Activated T-cell treated with anti-CD3 and anti-CD28 coated beads for 1 hour (primary cell): ENCODE measurements at places on chromosomes 4 and X.

GRCh38 chr4:84366161-84366560 lies 132.9 kb downstream of the NKX6-1 start:
- DNase-seq = no peak

DNA sequence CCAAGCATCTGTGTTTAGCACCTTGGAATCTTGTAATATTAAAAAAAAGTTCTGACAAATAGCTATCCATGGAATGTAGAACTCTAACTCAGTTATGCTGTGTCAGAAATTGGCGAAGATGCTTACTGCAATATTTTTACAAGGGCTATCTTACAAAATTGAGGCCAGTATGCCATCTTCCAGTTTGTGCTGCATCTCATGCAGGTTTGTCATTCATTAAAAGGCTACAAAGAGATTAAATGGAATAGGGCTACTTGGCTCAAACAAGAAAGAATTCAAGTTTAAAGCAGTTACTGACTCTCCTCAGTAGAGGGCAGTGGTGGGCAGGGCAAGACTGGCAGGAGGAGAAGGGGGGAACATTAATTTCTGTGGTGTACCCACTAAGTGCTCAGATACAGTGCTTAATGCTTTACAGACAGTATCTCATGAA lies 66.5 kb downstream of the SHROOM4 start:
- DNase-seq = no peak

- no peak for DNase-seq
Measured at GRCh38 chrX:125289920-125290319, 29.8 kb upstream of the TEX13C start.

GRCh38 chr4:98610431-98610830 lies 48.0 kb downstream of the TSPAN5 start:
- DNase-seq = no peak

- DNase-seq = no peak
Measured at GRCh38 chr4:20297783-20298182, 46.1 kb downstream of the SLIT2 start.

DNA sequence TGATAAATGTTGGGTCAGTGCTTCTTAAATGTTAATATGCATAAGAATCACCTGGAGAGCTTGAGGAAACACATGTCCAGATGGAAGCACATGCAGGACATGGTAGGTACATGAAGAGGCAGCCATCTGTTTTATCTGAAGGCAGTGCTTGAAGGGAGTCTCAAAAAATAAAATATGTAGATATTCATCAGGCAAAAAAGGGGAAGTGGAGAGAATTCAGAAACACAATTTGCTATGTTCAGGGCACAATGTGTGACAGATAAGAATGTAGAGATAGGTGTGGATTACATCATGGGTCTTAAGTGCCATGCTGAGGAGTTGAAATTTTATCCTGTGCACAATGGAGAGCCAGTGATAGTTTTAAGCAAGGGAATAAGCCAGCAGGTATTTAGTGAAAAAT lies 59.6 kb upstream of the CASK start:
- DNase-seq = no peak

- DNase-seq = no peak
Measured at GRCh38 chr4:173498023-173498422, 32.0 kb downstream of the HAND2 start.

- DNase-seq = no peak
Measured at GRCh38 chr4:8702516-8703400, 110.2 kb downstream of the CPZ start.

- DNase-seq = no peak
Measured at GRCh38 chrX:120299928-120300327, 11.3 kb downstream of the TMEM255A start.

GRCh38 chrX:20217271-20217670 lies 49.4 kb downstream of the RPS6KA3 start:
- no peak for DNase-seq

GRCh38 chr4:85946821-85947220 lies 413.0 kb downstream of the MAPK10 start:
- DNase-seq = no peak

DNA sequence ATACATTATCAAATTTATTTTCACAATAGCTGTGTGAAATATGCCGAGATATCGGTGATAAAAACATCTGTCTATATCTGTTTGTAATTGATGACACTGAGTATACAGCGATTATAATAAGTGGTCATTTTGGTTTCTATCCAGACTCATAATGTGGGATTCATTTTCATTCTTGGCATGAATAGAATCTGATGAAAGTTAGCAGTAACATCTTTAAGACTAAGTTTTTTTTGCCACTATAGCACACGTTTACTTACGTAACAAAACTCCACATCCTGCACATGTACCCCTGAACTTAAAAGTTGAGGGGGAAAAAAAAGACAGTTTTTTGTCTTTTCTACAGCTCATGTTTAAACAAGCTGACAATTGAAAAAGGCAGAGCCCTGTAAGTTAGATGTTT lies 86.4 kb downstream of the PPA2 start:
- DNase-seq = no peak

GRCh38 chr4:142697320-142697719 lies 148.8 kb downstream of the INPP4B start:
- no peak for DNase-seq

DNA sequence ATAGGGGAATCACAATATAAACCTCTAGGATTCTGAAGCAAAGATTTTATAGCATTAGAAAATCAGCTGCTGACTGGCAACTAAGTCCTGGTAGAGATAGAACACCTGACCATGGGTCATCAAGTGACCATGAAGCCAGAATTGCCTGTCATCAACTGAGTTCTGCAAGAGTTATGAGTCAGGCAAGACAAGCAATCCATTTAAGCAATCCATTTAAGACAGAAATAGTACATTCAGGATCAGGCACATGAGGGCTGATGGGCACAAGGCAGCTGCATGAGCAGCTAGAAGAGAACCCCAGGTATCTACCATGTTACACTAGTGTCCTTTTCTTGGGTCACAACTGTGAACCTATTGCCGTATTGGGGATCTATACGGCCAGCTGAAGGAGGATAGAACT lies 98.9 kb downstream of the SPRY1 start:
- no peak for DNase-seq

GRCh38 chr4:137531986-137532868 lies at the start of gene PCDH18:
TSS of gene PCDH18 (minus strand) at chr4:137532494. CDS start at chr4:137532088, 406 bp downstream.
- DNase-seq = no peak

DNA sequence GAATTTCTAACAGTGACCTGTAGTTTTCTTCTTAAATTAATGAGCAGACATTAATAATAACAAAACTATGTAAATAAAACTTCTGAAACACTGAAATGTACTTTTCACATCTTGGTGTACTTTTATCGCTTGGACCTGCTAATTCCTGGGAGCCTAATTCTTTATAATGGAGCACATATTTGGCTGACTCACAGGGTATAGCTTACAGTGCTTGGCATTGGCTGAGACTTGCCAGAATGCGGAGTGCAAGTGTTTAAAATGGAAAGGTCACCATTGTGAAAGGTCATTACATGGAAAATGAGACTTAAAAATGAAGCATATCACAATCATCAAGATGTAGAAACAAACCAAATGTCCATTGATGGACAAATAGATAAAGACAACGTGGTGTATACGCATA lies 137.3 kb upstream of the PDLIM3 start:
- no peak for DNase-seq

GRCh38 chrX:129945131-129945530 lies 37.3 kb upstream of the BCORL1 start:
- no peak for DNase-seq

DNA sequence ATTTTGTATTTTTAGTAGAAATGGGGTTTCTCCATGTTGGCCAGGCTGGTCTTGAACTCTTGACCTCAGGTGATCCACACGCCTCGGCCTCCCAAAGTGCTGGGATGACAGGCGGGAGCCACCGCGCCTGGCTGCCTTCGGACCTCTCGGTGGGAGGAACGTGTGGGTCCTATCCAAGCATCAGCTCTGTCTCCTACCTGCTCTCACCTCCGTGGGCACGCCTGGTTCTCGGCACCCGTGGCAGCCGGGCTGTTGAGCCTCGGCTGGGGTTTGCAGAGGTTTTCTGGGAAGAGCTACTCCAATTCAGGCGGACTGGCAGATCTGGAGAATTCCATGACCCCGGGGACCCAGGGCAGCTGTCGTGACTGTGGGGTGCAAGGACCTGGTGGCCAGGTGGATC lies 23.6 kb upstream of the PPP2R3B start:
- DNase-seq = no peak

- peak; percentile 75 for DNase-seq
Measured at GRCh38 chrX:119565107-119565663, at the start of gene STEEP1. TSS of gene STEEP1 (minus strand) at chrX:119565409. CDS start at chrX:119565355, 54 bp downstream.

DNA sequence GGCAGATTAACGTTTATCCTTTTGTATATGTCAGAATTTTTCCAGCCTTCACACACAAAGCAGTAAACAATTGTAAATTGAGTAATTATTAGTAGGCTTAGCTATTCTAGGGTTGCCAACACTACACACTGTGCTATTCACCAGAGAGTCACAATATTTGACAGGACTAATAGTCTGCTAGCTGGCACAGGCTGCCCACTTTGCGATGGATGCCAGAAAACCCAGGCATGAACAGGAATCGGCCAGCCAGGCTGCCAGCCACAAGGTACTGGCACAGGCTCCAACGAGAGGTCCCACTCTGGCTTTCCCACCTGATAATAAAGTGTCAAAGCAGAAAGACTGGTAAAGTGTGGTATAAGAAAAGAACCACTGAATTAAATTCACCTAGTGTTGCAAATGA lies 94.8 kb downstream of the TET2 start:
- no peak for DNase-seq

DNA sequence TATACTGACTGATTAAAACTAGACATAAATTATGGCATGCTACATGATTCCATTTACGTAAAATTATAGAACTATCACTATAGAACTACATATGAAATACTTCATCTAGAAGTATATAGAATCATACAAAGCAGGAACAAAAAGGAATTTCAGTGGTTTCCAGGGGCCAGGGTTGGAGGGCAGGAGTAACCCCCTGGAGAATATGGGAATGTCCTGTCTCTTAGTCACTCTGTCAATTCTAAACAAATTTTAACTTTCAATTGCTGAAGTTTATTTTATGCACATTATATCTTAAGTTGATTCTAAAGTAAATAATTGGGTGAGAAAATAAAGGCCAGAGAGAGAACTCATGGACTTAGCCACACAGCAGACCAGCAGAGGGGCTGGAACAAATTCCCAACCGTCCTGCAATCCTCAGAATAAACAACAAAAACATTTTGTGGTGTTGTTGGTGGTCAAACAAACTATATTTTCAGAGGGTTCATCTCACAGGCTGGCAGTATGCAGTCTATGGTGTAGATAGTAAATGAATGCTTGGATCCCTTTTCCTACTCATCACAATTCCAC lies 476.9 kb upstream of the SLIT2 start:
- DNase-seq = no peak

DNA sequence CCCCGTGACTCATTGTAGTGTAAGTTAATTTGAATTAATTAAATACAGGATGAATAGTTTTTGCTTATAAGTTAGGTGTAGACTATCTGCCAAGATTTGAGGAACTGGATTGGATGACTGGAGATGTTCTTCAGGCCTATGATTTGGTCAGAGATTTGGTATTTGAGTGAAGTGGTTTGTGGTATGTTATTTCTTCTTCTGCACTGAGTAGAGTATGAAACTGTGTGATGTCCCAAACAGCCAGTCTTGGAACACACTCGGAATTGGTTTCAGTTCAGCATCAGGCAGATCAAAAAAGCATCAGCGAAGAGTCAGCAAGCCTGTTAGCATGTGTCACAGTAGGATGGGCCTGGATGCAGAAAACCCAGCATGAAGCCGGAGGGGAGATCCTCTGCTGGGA lies 294.1 kb downstream of the ARHGAP10 start:
- no peak for DNase-seq

DNA sequence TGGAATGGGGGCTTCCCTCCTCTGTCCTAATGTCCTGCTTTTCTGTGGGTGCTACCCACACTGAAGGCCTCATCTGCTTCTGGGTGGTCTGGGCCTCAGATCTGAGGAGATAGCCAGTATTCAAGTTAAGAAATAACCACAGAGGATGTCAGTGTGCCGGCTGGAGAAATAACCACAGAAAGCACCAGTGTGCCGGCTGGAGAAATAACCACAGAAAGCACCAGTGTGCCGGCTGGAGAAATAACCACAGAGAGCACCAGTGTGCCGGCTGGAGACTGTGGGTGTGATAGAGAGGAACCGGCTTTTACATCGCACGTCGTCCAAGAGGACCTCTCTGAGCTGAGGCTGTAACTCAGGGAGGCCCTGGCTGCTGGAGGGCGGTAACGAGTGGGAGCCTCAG lies 65.7 kb upstream of the PSAPL1 start:
- DNase-seq = no peak

DNA sequence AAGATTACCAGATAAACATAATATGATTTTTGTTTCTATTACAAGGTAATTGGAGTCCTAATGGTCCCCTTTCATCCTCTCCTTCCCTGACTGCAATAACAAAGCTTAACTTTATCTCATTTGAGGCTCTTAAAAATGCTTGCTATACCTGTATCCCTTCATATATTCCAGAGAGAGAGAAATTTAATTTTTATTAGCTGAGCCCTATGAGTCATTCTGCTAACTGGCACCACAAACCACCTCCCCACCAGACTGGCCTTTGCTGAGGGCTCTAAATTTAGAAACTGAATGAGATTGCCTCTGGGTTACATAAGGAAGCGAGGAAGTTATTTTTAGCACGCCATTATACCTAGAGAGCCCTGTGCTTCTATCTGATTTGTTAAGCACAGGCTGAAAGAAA lies 27.4 kb downstream of the CBLL2 start:
- DNase-seq = no peak

- DNase-seq = no peak
Measured at GRCh38 chr4:77872723-77873445, 10.3 kb downstream of the MRPL1 start.

DNA sequence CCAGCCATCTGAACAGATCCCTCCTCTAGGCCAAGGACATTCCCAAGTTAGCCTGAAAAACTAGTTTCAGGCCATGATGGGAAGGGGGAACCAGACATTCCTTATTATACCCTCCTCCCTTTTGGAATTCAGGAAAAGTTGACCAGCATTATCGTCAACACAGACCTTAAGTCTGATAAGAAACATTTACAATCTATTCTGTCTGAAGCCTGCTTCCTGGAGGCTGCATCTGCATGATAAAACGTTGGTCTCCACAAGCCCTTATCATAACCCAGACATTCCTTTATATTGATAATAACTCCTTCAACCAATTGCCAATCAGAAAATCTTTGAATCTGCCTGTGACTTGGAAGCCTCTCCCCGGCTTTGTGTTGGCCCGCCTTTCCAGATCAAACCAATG lies 44.3 kb downstream of the EFHC2 start:
- no peak for DNase-seq

DNA sequence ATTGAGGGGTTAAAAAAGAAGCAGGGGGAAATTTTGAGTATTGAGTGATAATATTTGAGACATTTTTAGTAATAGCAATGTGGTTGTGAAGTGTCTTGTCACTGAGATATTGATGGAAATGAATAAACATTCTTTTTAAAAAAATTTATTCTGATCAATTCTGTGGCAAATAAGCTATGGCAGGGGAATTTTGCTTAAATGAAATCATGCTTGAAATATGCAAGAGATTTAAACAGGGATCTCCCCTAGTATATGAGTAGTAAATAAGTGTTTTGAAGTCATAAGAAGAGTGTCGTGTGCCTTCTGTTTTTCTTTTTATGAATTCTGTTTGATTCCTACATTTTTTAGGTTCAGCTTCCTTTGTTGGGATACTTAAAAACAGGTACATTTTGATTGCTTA lies 23.2 kb downstream of the IL15 start:
- no peak for DNase-seq
